ENCODE measurements at places on chromosomes 16 and 17. TPM values are rescaled to one million over a fixed set of nuclear protein-coding genes. Genes with fewer than 3 reads are reported as not detected.

- DNase-seq = no peak
Observed at GRCh38 chr17:80799538-80800480, 191.8 kb upstream of the CHMP6 start.

The ELMO3 gene
- total RNA-seq = not detected

DNA sequence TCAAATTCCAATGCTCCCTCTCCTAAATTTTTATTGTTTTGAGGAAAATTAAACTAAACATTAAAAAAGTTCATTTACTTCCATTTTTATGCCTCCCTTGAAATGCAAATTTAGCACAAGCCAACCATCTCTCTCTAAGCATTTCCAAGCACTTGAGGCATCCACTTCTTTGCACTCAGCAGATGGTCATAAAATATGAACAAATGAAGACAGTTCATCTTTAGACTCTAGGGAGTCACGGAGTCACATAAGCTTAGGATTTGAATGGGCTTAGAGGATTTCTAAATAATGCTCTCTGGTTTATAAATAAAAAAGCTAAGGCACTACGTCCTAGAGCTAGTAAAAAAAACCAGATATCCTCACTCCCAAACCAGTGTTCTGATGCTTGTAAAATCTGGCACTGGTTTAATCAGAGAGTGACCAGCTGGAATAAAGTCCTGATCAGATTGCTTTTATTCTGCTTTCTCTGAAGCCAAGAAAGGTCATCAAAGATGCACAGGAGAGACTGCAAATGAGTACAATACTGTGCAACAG, 204.2 kb downstream of the CA10 start:
- no peak for DNase-seq

DNA sequence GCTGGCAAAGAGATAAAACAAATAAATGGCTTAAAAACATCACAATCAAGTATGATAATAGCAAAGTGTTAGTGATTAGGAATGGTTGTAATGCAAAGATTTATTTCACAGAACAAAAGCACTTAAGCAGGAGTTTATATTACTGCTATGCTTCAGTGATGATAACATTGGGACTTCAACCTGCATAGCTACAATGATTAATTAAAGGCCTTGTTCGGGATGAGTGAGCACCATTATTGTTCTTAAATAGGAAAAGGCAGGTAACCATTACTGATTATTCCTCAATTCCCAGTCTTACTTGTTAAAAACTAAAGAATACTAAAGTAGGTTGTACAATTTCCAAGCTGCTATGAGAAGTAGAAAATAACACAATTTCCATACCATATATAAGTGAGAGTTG, 1247.5 kb upstream of the CDH8 start:
- no peak for DNase-seq

The DHODH gene
- 4.5 TPM for total RNA-seq

DNA sequence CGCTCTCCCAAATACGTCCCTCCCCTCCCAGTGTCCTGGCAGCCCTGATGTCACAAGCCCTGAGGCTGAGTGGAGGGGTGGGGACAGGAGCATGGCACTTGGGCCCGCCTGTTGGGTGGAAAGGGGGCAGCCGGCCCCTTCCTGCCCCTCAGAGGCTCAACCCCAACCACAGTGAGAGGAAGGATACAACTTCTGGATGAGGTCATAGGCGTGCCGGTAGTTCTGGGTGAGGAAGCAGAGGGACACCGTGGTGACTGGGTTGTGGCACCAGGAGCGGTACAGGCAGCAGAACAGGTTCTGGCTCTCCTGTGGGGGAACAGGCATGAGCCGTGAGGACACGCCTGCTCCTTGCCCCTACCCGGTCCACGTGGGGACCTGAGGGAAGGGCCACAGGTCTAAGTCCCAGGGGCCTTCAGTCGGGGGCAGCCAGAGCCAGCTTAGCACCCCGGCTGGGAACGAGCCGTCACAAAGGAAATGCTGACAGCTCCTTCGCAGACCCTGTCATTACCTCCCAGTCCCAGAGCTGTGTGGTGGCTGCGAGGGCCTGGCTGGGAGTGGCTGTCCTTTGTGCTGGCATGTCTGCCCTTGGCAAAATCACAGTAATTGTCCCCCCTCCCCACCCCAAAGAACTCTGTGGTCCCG, 11.2 kb upstream of the MTSS2 start:
- DNase-seq = no peak

DNA sequence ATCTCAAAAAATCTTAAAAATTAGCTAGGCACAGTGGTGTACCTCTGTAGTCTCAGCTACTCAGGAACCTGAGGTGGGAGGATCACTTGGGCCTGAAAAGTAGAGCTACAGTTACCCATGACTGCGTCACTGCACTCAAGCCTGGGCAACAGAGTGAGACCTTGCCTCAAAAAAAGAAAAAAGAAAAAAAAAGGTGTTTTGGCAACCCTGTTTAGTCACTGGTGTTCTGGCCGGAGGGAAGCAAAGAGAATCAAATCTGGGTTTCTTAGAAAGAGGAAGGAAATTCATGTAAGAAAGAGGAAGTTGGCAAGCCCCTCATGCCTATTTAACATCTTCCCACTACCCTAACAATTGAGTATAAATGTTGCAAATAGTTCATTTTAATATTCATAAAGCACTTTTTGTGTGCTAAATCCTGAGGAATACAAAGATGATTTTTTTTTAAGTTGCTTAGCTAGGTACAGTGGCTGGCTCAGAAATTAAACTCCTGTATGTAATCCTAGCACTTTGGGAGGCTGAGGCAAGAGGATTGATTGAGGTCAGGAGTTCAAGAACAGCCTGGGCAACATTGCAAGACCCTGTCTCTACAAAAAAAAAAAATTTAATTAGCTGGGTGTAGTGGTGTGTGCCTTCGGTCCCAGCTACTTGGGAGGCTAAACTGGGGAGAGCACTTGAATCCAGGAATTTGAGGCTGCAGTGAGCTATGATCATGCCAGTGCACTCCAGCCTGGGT, 6.5 kb upstream of the USP32 start:
- no peak for DNase-seq

The BAHCC1 gene
- total RNA-seq = 3.6 TPM

The ZDHHC1 gene
- total RNA-seq = not detected

GRCh38 chr16:5214466-5214865, 116.9 kb upstream of the EEF2KMT start:
- no peak for DNase-seq

DNA sequence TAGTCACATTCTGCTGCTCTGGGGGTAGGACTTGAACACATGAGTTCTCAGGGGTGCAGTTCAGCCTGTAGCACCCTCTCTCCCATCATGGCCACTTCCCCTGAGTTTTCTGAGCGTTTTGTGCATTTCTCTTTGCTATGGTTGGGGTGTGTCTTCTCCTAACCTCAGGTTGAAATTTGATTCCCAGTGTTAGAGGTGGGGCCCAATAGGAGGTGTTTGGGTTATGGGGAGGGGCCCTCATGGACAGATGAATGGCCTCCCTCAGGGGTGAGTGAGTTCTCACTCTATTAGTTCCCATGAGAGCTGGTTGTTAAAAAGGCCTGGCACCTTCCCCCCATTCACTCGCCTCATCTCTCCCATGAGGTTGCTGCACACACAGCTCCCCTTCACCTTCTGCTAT, 101.1 kb downstream of the FOXL1 start:
- DNase-seq = no peak

All from MG63 (cell line).